ENCODE measurements at places on chromosomes 13 and 19.

GRCh38 chr19:47094557-47095475, 18.8 kb downstream of the ZC3H4 start:
- DNase-seq = no peak

- peak; percentile 86 for DNase-seq
Observed at GRCh38 chr19:45607071-45608029, 5.3 kb upstream of the GPR4 start.

DNA sequence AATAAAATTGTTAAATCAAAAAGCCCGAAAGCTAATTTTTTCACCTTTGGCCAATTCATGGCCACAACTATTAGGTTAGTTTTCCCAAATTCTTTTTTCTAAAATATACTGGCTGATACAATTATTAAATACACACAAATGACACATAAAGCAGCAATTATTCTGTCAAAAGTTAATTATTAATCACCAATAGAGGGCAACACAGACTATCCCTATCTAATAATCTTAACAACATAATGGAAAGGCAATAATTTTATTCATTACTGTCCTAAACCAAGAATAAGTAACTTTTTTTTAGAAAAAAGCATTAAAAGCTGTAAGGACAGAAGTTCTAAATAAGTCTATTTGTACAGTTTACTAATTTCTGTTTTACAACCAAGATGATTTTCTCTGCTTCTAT, 51.7 kb downstream of the KATNAL1 start:
- no peak for DNase-seq

GRCh38 chr19:46985542-46986415, 33.9 kb upstream of the NPAS1 start:
- DNase-seq = no peak

DNA sequence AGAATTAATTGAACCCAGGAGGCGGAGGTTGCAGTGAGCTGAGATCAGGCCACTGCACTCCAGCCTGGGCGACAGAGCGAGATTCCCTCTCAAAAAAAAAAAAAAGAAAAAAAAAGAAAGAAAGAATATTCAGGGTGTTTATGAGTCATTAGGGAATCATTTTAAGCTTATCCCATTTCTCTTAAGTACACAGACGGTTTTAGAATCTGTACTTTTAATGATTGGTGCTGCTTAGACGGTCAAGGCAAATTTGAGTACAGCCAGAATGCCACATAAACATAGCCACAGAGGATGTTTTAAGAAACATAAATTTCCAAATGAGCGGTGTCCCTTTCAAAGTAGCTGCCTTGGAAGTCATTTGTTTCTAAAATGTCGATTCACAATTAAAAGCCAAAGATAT, 2.6 kb downstream of the SPRYD7 start:
- DNase-seq = no peak

- no peak for DNase-seq
Observed at GRCh38 chr19:34370117-34370516, 5.1 kb downstream of the GPI start.

GRCh38 chr13:99677116-99677951, 176.1 kb downstream of the TM9SF2 start:
- no peak for DNase-seq

- peak; percentile 75 for DNase-seq
Observed at GRCh38 chr19:50658441-50659317, 9.4 kb downstream of the C19orf81 start.

DNA sequence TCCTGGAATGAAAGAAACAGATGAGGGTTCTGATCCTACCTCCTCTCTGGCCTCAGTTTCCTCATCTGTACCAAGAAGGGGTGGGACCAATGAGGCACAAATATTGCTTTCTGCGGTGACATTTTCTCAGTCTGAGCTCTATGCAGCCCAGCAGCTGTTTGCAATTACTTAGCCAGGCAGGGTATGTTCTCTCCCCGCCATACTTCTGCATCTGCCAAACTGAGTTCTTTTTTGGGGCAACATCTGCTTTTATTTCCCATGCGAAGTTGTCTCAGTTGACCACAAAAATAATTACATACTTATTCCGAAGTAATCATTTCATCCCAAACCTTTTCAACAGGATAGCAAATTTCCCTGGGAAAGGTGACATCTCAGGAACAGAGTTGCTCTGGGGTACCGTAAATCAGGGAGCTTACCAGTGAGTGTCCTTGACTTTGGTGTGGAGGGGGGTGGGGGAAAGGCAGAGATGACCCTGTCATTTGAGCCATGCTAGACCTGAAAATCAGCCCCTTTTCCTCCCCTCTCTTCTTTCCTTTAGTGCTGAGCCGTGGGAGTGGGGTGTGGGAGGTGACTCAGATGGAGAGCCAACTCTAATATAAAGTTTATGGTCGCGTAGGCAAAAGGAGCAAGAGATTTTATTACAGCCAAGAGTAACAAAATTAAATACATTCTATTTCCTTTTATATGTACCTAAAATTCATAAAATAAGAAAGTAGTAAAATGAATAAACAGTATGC, 165.7 kb upstream of the KL start:
- DNase-seq = no peak

- no peak for DNase-seq
Observed at GRCh38 chr13:71624653-71625600, 242.1 kb downstream of the DACH1 start.

GRCh38 chr19:54011507-54012211, 20.2 kb downstream of the CACNG6 start:
- no peak for DNase-seq

Measured in sciatic nerve (tissue), 2 donors.